ENCODE measurements at places on chromosomes 11 and 22. TPM values are rescaled to one million over a fixed set of nuclear protein-coding genes. Genes with fewer than 3 reads are reported as not detected.
A peak's percentile ranks its signal among the peaks of the same experiment; 100 is the strongest.

GRCh38 chr11:61254403-61255025 lies 13.5 kb downstream of the PGA5 start:
- DNase-seq: no peak

DNA sequence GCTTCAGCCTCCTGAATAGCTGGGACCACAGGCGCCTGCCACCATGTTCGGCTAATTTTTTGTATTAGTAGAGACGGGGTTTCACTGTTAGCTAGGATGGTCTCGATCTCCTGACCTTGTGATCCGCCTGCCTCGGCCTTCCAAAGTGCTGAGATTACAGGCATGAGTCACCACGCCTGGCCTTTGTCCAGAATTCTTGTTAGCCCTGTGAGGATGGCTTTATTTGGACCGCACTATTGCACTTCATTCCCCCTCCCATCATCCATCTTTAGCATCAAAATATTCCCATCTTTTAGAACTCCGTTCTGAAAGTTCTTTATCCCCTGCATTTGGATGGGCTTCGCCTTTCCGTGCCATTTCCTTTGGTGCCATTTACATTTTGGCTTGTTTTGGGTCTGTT lies 2.6 kb downstream of the SAMM50 start:
- DNase-seq: no peak

The PPP6R3 gene
- total RNA-seq: 87.8 TPM

DNA sequence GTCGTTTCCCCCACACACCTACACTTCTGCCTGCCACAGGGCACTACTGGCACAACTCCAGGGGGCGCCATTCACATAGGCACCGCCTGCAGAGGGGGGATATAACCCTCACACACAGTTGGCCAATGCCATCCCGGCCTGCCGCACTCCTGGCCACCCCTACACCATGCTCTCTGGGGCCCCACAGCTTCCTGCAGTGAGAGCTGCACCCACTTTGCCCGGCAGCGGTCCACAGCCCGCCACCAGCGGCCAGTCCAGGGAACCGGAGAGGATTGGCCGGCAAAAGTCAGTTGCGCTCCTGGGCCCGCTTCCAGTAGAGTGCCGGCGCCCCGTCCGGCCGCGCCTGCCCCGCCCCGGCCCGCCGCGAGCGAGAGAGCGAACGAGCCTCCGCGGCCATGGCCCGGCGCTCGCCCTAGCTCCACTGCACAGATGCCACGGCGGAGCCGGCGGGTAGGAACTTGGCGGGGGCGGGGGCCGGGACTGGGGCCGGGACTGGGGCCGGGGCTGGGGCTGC lies 25.6 kb upstream of the SUSD2 start:
- peak; percentile 90 for DNase-seq

DNA sequence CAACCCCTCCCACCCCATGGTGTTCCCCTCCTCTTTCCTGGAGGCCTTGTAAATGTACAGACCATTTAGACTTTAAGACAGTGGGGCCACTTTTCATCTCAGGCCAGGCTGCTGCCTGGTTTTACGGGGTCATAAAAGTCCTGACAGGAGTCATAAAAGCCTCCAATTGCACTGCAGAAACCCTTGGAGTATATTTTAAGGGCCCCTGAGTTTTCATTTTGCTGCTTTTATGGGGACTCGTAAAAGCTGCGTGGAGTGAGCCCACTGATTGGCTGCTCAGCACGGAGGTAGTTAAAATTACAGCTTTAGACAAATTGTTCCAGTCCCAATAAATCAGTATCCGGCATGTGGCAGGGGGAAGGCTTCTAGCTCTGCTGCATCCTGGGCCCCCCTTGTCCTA lies 627.6 kb downstream of the NTM start:
- DNase-seq: no peak

The LGALS12 gene
- not detected for total RNA-seq

The GGT1 gene
- 1.9 TPM for total RNA-seq

DNA sequence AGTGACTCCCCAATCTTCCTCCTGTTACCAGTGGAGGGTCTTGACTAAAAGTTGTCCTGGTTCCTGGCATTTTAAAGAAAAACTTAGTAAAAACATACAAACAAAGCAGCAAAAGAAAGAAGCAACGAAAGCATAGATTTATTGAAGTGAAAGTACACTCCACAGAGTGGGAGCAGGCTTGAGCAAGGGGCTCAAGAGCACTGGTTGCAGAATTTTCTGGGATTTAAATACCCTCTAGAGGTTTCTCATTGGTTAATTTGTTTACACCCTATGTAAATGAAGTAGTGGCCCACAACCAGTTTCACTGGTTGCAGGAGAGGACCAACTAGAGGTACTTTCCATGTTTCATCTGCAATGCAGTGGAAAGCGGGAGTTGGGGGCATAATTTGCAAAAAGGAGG lies 10.7 kb downstream of the FAM111B start:
- DNase-seq: no peak

The SCARF2 gene
- 50.8 TPM for total RNA-seq

DNA sequence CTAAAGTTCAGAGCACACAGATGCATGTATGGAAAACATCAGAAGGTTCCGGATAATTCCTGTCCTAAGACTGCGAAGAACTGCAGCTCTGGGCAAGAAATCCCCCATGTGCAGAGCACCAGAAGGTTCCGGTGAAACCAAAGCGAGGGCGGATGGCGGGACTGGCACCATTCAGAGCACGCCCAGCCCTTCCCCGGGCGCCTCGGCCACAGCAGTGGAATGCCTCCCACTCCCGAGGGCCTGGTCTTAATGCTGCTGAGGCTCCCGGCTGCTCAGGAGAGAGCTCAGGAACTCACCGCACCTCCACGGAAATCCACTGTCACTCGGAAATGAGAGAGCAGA lies 43.1 kb downstream of the BRD1 start:
- no peak for DNase-seq

The OR52I1 gene
- not detected for total RNA-seq
